ENCODE measurements at places on chromosomes 13 and 19. TPM values are rescaled to one million over a fixed set of nuclear protein-coding genes. Genes with fewer than 3 reads are reported as not detected.

DNA sequence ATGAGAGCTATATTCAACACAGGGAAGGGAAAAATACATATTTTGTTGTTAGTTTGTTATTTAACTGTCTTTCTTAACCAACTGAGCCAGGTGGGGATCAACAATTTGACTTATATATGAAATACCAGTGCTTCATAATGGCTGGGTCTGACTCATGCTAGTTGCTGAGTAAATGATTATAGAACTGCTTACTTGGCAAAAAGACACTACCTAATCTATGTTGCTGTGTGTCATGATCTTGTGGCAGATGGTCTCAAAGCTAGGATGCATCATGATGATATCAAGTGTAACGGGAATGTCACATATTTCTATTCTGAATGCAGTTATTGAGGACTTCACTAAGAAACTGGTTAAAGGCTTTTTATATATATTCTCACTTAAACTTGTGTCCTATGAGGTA lies 727.4 kb upstream of the SLITRK1 start:
- H3K27me3 ChIP-seq: no peaks in the 10 kb centered on the region
- no peak overlapping the region for H3K4me3 ChIP-seq
- DNase-seq: no peak
- no peaks in the 10 kb centered on the region for H3K4me1 ChIP-seq

DNA sequence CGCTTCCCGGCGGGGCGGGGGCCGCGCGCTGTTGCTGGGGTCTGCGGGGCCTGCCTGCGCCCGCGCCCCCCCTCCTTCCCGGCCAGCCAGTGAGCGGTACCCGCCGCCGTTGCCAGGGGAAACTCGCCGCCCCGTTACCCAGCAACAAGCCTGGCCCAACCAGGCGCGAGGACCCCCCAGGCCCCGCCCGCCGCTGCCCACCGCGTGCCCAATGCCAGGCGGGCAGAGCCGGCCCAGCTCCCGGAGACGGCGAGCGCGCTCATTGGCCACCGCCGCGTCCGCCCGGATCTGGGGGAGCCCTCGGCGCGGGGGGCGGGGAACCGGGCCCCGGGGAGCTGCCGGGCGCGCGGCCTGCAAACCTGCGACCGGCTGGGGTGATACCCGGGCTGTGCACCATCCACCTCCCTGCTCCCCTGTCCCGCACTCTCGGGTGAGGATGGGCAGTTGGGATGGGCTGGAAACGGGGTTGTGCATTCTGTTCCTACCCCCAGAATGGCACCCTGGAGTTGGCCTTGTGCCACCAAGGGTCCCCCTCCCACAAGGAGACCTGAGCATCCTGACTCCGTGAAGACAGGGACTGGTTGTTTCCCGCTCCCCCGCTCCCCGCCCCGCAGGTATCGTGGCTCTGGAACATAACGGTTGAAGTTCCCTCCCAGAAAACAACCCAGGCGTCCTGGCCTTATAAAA lies 8.8 kb upstream of the BBC3 start:
- peaks cover 2% of the 10 kb centered on the region for H3K4me1 ChIP-seq
- H3K36me3 ChIP-seq: no peaks in the 10 kb centered on the region
- H3K4me3 ChIP-seq: no peak overlapping the region

DNA sequence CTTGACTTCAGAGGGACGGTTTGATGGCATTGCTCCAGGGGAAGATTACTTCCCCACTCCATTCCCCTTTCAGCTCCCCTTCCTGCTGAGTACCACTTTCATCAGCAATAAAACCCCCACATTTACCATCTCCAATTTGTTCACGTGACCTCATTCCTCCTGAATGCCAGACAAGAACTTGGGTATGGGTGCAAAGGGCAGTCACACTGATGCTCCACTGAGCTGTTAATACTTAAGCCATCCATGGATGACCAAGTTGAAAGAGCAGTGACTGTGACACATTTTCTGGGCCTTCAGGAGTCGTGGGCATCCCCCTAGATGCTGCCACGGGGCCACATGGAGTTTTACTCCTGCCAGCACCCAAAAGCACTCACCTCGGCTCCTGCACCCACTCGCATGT lies 93.1 kb downstream of the STOML3 start:
- H3K4me1 ChIP-seq: no peaks in the 10 kb centered on the region
- H3K27ac ChIP-seq: peak overlapping the region; percentile 42

The PSMD8 gene
- 126 TPM for total RNA-seq

- no peak overlapping the region for H3K4me3 ChIP-seq
- no peaks in the 10 kb centered on the region for H3K36me3 ChIP-seq
- H3K27ac ChIP-seq: no peak overlapping the region
- DNase-seq: no peak
These were observed 79.6 kb downstream of the TEX26 start for GRCh38 chr13:31011901-31012654.

DNA sequence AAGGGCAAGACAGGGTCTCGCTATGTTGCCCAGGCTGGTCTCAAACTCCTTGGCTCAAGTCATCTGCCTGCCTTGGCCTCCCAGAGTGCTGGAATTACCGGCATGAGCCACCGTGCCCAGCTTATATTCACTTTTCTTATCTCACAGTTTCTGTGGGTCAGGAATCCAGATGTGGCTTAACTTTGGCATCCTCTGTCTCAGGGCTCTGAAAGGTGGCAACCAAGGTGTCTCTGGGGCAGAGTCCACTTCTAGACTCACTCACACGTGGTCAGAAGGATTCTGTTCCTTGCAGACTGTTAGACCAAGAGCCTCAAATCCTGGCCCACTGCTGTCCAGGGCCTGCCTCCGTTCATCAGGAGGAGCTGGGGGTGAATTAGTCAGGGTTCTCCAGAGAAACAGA lies 7.6 kb upstream of the LMNB2 start:
- no peak overlapping the region for H3K27ac ChIP-seq
- no peak for DNase-seq
- no peaks in the 10 kb centered on the region for H3K36me3 ChIP-seq

The MISP3 gene
- 8.7 TPM for total RNA-seq

DNA sequence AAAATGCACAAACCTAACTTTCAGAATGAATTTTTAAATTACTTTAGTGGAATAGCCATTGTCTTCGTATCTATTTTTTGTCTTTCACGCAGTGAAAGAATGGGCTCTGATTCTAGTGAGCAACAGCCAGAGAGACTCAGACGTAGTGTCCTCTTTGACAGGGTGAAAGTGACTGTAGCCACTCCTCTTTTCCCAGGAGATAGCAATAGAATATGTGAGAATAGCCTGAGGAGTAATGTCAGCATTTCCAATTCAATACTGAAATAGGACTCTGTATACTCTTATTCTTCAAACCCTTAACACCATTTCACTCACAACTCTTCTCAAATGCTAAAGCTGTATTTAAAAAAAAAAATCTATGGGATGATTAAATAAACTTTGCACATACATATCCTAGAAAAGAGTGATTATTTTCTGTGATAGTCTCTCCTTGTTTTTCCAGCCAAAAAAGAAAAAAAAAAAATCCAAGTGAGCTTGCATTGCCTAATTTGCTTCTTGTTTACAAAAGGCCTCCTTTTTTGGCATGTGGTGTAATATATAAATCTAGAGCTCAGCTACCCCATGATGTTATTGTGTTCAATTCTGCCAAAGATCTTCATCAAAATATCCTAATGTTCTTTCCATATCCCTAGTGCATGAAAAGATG lies 626.1 kb upstream of the SLITRK6 start:
- H3K27me3 ChIP-seq: no peaks in the 10 kb centered on the region
- no peaks in the 10 kb centered on the region for H3K4me1 ChIP-seq
- no peaks in the 10 kb centered on the region for H3K36me3 ChIP-seq
- H3K27ac ChIP-seq: no peak overlapping the region
- no peak overlapping the region for H3K4me3 ChIP-seq

GRCh38 chr19:982567-983170 lies 1.5 kb upstream of the WDR18 start:
- DNase-seq: peak; percentile 87
- H3K36me3 ChIP-seq: no peaks in the 10 kb centered on the region
- no peaks in the 10 kb centered on the region for H3K4me1 ChIP-seq
- no peak overlapping the region for H3K4me3 ChIP-seq
- H3K27me3 ChIP-seq: no peaks in the 10 kb centered on the region
- H3K27ac ChIP-seq: no peak overlapping the region

DNA sequence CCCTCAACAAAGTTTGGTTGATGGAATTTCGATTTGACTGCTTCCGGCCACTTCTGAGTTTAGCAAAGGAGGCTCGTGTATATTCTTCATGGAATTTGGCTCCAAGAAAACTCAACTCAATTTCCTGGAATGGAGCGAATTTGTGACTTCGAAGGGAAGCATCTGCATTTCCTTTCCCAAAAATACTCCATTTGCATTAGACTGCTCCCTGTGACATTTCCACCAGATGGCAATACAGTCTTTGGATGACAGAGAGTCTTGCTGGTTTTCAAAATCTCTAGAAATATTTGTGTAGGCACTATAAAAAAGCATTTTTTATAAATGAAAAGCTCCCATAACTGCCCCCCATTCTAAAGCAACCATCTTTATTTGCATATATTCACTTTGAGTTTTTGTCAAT lies 4.1 kb downstream of the C1QTNF9 start:
- DNase-seq: no peak
- no peaks in the 10 kb centered on the region for H3K27me3 ChIP-seq
- no peak overlapping the region for H3K27ac ChIP-seq

- no peaks in the 10 kb centered on the region for H3K4me1 ChIP-seq
- no peak overlapping the region for H3K4me3 ChIP-seq
- H3K27me3 ChIP-seq: no peaks in the 10 kb centered on the region
These were observed 17.2 kb upstream of the CFAP97D2 start for GRCh38 chr13:114161644-114162532.

DNA sequence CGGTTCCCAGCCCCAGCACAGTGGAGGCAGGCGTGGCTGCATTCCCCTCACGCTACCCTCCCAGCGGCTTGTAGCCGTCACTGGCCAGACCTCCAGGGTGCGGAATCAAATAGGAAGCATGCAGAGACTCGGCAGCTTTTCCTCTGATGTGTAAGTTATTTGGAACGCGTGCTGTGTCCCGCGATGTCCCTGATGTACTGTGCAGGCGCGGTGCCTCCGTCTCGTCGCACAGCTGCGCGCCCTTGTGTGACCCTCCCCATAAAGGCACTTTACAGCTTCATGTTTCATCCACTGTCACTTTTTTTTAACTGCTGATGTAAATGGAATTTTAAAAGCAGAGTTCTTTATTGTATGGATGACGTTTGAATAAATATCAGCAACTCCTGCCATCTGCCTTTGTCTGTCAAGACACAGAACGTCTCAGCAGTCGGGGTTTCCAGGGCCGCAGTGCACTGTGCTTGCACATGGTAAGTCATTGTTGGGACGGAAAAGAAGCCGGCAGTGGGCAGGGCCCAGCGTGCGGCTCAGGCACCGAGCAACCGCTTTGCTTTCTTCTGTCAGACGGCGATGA lies 7.3 kb upstream of the F7 start:
- H3K36me3 ChIP-seq: peaks cover 6% of the 10 kb centered on the region
- H3K4me3 ChIP-seq: no peak overlapping the region
- H3K27ac ChIP-seq: no peak overlapping the region
- peak; percentile 40 for DNase-seq
- peaks cover 6% of the 10 kb centered on the region for H3K27me3 ChIP-seq

- DNase-seq: no peak
- no peaks in the 10 kb centered on the region for H3K4me1 ChIP-seq
- no peaks in the 10 kb centered on the region for H3K27me3 ChIP-seq
- no peak overlapping the region for H3K4me3 ChIP-seq
These were observed 47.2 kb downstream of the TM9SF2 start for GRCh38 chr13:99548448-99548847.

The NBEA gene
- total RNA-seq: 14.6 TPM

DNA sequence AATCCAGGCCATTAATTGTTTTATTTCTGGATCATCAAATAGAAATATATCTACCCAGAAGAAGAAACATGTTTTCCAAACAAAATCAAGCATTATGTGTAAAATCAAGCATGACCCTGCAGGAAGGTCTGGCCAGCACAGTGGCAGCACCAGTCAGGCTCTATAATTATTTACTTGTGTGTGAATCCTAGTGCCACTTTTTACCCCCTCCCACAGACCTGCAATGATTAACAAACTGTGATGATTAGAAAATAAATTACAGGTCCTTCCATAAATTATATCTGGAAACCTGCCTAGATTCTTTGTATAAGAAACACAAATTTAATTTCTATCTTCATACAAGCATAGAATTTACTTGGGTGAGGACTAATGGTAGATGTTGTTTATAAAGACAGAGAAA lies 186.1 kb downstream of the GPC6 start:
- H3K27ac ChIP-seq: no peak overlapping the region
- no peak overlapping the region for H3K4me3 ChIP-seq
- H3K4me1 ChIP-seq: peaks cover 2% of the 10 kb centered on the region
- H3K36me3 ChIP-seq: no peaks in the 10 kb centered on the region

DNA sequence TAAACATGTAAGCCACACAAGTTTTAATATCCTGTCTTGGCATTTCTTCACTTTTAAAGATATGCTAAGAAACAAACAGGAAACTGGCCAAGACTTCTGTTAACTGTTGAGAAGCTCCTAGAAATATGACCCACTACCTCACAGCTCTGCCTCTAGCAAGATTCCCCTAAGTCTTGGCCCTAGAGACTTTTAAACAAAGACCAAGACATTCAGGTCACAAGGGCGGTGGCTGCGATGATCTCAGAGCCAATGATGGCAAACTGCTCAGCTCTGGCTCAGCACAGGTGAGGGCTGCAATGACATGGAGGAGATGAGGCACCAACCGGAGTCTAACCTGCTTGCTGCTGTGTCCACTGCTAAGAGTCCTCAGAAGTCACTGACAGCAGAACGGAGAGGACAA lies 114.8 kb downstream of the SUCLA2 start:
- H3K27ac ChIP-seq: no peak overlapping the region
- no peaks in the 10 kb centered on the region for H3K27me3 ChIP-seq
- no peak for DNase-seq

DNA sequence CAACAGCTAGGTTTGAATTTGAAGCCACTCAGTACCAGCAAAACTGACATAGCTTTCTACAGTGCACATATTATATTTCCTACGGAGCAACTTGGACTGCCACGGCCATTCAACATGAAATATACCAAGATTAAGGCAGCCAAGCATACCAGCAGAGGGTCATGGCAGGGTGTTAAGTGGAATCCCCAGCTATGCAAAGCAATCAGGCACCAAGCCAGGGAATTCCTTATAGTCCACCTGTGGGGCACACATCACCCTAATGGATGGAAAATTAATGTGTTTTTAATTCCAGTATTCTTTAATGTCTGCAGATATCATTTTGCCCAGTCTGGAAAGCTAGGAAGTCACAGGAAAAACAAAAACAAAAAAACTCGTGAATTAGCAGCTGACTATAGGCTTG lies 1190.3 kb downstream of the EFNB2 start:
- no peaks in the 10 kb centered on the region for H3K36me3 ChIP-seq
- DNase-seq: no peak
- H3K27me3 ChIP-seq: no peaks in the 10 kb centered on the region

The LRCH1 gene
- 39.0 TPM for total RNA-seq

- H3K27ac ChIP-seq: no peak overlapping the region
- DNase-seq: peak; percentile 90
- no peaks in the 10 kb centered on the region for H3K36me3 ChIP-seq
- H3K27me3 ChIP-seq: no peaks in the 10 kb centered on the region
- H3K4me3 ChIP-seq: no peak overlapping the region
These were observed 3.9 kb downstream of the TMEM147 start for GRCh38 chr19:35549174-35549788.

- peak; percentile 97 for DNase-seq
- H3K36me3 ChIP-seq: no peaks in the 10 kb centered on the region
- H3K4me1 ChIP-seq: peaks cover 17% of the 10 kb centered on the region
- H3K4me3 ChIP-seq: peak overlapping the region; percentile 26
These were observed 12.4 kb upstream of the CCDC9 start for GRCh38 chr19:47243776-47244547.
